ENCODE measurements at places on chromosomes 1 and 21.

DNA sequence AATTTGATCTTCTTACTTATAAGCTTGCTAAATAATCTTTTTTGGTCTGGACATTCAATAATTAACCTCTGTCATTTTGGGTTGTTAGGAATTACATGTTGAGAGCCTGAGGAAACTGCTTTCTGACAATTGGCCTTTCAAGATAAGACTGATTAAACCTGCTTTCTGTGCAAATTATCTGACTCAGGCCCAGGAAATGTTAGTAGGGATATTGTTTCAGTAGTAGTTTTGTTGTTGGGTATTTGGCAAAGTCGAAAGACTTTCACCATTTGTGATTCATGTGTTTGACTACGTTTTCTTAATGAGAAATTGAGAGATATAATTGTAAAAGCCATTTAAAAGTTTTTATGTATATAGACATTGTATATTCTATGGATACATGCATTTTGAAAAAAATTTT lies 81.1 kb upstream of the GPR88 start:
- no peak for DNase-seq

DNA sequence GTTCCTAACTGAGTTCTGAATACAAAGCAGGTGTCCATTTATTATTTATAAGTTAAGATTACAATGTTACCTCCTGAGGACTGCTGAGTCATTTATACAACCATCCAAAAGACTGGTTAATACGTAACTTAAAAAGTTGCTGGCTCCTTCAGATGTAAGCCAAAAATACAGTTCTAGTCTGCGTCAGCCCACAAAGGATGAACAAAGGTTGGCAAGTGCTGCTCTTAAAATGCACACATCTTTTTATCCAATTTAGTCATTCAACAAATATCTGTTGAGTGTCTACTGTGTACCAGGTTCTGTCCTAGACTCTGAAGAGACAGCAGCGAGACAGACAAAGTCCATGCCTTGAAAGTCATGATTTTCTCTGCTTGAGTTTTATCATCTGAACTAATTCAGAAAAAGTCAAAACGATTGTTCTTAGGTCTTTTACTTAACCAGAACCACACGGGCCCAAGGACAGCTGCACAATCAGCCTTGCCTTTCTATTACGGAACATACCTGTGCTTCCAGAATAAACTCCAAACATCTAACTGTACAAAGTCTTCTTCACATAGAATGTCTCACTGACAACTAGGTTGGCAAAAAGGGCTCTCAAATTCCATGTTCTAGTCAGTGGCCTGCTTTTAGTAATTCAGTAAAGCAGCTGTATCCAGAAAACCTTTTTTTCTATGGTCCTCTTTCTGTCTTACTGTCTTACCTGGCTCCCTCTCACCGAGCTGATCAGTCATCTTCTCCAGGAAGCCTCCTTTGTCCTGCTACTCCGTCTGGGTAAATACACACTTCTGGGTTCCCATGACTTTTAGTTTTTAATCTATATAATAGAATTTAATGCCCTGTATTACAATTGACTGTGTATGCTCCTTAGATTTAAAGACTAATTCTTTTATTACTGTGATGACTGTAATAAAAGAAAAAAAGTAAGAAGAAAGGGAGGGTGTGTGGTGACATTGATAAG lies 15.5 kb upstream of the CNN3 start:
- no peak for DNase-seq

DNA sequence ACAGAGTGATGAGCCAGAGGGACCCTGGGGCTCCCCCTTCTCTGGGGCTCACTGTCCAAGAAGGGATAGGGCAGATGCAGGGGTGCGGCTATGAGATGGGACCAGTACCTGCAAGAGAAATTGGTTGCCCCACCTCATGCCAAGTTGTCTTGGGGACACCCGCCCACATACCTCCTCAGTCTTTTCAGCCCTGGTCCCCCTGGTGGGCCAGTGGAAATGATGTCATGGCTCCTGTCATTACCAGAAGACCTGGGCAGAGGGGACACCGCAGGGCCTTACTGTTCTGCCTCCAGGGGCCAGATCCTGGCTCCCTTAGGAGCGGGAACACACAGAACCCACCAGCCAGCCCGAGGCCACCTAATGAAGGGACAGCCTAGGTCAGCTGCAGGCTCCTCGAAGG lies 63.2 kb downstream of the CDK18 start:
- no peak for DNase-seq

DNA sequence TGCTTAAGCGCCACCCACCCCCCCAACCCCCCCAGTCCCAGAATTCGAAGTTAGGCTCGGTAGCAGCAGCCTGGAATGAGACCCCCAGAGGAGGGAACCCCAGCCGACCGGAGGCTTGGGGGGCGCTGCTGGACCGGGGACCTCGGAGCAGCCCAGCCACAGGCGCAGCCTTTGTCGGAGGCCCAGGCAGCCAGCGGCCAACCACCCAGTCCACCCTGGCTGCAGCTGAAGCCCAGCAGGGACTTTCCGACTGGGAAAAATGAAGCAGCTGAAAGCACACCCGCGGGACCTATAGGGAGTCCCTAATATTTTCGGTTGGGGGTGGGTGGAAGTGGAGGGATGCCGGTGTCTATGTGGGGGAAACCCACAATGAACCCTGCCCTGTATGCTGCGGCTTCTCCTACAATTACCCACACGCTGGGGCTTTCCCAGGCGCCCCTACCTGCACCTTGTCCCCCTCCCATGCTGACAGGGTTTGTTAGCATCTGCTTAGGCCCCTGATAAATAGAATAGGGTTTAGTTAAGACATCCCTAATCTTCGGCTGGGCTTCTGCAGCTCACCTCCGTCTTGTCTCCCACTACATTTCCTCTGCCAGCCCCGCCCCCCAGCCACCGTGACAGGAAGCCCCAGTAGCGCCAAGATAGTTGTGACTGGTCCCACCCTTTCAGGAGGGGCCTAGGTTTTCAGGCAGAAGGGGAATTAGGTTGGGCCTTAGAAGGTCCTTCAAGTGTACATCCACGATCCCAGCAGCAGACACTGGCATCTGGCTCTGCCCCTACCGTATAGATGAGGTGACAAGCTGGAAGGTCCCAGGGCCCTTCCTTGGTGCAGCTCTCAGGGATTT lies 838 bp downstream of the CCDC28B start:
- DNase-seq: no peak

GRCh38 chr1:46401154-46401913 lies 7.2 kb downstream of the FAAH start:
- DNase-seq: no peak

DNA sequence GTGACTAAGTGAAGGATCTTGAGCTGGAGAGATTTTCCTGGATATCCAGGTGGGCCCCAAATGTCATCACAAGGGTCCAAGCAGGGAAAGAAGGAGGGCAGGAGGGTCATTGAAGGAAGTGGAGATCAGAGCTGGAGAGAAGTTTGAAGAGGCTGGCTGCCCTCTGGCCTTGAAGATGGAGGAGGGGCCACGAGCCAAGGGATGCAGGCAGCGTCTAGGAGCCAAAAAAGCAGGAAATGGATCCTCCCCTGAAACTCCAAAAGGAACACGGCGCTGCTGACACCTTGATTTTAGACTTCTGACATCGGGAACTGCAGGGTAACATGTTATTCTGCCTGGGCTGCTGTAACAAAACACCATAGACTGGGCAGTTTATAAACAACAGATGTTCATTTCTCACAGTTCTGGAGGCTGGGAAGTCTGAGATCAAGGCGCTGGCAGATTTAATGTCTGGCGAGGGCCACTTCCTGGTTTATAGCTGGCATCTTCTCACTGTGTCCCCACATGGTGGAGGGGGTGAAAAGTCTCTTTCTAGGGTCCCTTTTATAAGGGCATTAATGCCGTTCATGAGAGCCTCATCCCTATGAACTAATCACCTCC lies 28.8 kb upstream of the ZBTB21 start:
- DNase-seq: no peak

GRCh38 chr1:228180271-228180958 lies 14.8 kb downstream of the IBA57 start:
- no peak for DNase-seq

DNA sequence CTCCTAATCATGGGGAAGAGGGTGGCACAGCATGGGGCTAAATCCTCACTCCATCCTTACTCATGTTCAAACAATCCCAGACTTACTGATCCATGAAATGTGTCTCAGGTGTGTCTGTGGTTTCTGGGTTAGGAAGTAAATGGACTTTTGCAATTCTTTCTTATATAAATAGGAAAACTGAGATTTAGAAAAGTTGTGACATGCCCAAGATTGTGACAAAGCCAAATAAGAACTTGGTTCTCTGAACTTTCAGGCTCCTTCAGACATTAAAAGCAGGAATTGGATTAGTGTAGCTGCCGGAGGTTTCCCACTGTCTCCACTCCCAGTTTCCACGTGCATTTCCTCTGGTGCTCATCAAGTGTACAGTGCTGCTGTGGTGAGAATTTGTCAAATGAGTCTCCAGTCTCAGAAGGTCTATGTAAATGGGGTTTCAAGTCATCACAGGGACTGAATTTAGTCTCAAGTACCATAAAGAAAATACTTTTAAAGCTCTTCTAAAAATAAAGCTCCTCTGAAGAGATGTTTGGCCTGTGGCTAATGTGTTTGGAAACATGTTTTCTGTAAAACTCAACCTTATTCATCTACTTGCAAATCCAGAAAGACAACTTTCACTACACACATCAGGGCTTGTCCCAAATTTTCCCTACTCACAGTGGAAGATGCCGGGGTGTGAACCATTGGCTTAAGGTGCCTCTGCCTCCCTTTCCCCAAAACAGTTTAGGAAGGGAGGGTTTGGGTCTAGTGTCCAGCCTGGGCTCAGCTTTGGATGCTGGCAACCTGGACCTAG lies 115.2 kb downstream of the NGF start:
- no peak for DNase-seq

GRCh38 chr1:180836449-180836848 lies 76.2 kb upstream of the KIAA1614 start:
- no peak for DNase-seq

DNA sequence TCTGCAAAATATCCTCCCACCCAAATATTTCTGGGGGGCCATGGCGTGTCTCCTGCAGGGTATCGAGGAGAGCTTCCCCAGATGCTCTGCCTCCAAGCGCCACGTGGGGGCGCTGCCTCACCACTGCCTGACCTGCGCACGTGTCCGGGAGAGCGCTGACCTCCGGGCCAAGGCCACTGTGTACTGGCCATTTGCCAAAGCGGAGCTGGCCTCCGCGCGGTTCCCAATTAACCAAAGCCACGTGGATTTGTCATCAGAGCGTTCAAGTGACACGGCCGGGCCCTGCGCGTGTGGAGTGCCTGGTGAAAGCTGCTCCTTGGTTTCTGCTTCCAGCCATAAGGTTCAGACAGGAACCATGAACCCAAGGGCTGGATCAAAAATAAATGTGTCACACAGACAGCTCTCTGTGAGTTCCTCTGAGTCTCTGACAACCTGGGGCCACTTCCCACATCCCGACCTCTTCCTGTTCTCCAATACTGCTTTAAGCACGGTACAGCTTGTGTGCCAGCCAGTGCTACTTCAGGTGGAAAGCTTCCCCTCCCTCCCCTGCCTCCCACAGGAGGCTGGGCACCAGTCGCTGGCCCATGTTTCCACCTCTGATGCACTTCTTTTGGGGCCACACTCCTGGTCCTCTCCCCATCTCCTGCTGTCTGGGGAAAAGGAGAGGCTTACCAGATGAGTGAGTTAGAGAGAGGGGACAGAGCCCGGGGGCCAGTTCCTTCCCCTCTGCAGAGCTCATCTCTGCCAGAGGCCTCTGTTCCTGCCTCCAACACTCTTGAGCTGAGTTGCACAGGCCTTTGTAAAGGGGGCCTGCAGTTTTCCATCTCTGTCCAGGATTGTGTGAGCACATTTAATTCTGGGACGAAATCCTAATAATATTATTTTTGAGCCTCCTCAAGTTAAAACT lies 26.1 kb downstream of the ZP4 start:
- peak; percentile 1 for DNase-seq

DNA sequence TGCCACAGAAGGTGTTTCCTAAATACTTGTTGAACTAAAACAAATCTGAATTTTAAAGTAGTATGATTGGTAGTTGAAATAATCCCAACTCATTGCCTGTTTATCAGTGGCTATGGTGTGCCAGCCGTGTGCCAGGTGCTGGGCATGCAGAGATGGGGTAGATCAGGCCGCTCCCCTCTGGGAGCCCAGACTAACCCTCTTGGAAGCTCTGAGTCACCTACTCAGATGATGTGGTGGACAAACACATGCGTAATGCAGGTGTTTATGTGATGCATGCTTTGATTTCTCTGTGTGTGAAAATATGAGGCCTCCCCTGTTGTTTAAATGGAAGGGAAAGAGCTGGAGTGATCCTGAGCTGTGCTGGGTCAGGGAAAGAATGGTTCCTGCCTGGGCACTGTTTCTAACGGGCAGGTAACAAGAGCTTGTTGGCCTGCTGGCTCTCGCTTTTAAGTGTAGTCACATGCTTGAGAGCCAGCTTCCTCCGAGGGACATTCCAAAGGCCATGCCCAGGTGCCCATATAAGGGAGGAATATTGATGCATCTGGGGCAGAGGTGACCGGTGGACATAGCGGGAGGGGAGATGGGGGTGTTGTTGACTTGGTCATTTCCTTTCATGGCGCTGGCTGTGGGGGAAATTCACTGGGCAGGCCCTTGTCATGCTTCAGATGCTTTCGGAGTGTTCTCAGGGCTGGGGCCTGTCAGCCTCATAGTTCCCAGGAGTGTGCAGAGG lies 10.2 kb downstream of the MFN2 start:
- DNase-seq: no peak

GRCh38 chr1:190494451-190494850 lies 16.8 kb upstream of the BRINP3 start:
- DNase-seq: no peak

DNA sequence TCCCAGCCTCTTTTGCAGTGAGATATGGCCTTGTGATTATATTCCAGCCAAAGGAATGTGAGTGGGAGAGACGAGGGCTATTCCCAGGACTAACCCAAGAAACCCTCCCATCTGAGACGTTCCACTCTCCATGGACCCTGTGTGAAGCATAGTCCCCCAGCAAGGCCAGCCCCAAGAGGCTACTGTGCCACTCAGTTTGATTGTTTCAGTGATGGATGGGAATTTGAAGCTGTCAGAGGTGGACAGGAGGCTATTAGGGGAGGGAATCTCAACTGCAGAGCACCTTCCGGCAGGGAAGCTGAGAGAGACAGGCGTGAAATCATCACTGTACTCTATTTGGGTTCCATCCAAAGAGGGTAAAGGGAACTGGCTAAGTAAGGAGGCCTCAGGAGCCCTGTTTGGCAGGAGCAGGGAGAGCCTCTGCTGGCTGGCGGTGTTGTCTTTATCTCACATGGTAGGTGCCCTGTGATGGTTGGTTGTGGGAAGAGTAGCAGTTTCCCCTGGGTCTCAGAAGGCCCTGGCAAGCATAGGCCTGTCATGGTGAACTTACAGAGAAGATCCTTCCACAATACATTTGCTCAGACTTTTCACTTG lies 3.4 kb upstream of the TEX35 start:
- no peak for DNase-seq

GRCh38 chr1:101237229-101237837 lies 514 bp downstream of the S1PR1 start:
- DNase-seq: no peak

GRCh38 chr1:87744056-87744455 lies 415.4 kb downstream of the LMO4 start:
- DNase-seq: no peak
